Stimulated activated CD8-positive, alpha-beta memory T cell treated with anti-CD3 and anti-CD28 coated beads, Interleukin-2, amount 100 ng/mL, for 1 hour (primary cell): ENCODE measurements at places on chromosomes 5 and 9.

- no peak for DNase-seq
Measured at GRCh38 chr5:9617221-9617620, 12.9 kb downstream of the TAS2R1 start.

- no peak for DNase-seq
Measured at GRCh38 chr5:96083361-96083881, 121.8 kb upstream of the ELL2 start.

DNA sequence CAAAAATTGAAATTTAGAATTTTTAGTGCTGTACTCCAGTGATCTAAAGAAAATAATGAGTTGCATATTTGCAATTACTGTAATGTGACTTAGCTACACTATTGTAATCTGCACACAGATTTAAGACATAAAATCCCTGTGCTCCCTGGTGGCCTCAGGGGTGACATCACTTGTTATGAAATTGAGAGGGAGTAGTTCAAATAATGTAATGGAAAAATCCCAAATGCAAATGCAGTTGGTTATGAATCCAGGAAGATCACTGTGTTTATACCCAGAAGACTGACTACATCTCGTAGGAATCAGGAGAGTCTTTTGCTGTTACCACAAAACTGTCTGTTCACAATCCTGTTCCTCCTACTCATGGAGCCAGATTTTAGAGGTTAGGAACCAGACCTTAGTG is 178.7 kb upstream of the FBXL17 start:
- no peak for DNase-seq

GRCh38 chr9:76369583-76369982 is 24.6 kb downstream of the RFK start:
- no peak for DNase-seq

DNA sequence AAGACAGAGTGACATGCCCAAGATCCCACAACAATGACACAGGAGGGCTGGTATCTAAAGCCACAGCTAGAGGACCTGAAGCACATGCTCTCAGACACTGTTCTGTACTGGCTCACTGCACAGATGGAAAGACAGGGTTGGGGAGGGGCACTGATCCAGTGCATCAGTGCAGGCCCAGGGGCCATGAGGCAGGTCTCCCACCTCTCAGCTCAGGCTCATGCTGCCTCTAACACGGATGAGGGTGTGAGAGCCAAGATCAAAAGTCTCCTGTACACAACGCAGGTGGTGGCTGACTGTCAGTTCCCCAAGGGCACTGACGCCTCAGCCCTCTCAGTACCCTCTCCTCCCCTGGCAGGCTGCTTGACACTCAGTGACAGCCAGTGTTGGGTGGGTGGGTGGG is 10.9 kb downstream of the RAPGEF1 start:
- DNase-seq: no peak

DNA sequence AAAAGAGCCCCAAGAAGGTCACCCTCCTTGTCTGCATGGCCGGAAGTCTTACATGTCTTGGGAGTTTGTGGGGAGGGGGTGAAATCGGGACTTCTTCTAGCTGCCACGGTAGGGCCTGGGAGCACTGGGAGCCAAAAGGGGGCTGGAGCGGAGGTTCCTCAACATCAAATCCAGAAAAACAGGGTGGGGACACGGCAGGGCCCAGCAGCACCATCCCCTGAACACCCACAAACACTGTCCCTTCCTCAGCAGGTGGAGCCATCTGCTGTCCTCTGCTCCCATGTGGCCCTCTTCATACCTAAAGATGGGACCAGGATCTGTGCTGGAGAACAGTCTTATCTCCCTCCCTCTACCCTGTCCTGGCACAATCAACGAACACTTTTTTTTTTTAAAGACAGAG is 2.7 kb downstream of the TERT start:
- no peak for DNase-seq

DNA sequence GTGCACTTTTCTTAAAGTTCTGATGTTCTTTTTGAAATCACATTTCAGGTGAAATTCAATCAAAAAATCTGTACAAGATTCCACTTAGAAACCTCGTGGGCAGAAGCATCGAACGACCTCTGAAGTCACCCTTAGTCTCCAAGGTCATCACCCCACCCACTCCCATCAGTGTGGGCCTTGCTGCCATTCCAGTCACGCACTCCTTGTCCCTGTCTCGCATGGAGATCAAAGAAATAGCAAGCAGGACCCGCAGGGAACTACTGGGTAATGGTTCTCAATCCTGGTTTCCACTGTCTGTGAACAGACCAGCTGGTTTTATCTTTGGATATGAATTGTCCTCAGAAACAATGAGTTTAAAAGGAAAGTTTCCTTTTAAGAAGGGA is 8.1 kb upstream of the SLC2A8 start:
- DNase-seq: no peak

- DNase-seq: no peak
Measured at GRCh38 chr9:35702696-35703095, 13.0 kb upstream of the TPM2 start.

- DNase-seq: no peak
Measured at GRCh38 chr5:1737790-1738405, 61.7 kb downstream of the MRPL36 start.

GRCh38 chr5:56520986-56521730 is 288.0 kb upstream of the ANKRD55 start:
- DNase-seq: no peak

DNA sequence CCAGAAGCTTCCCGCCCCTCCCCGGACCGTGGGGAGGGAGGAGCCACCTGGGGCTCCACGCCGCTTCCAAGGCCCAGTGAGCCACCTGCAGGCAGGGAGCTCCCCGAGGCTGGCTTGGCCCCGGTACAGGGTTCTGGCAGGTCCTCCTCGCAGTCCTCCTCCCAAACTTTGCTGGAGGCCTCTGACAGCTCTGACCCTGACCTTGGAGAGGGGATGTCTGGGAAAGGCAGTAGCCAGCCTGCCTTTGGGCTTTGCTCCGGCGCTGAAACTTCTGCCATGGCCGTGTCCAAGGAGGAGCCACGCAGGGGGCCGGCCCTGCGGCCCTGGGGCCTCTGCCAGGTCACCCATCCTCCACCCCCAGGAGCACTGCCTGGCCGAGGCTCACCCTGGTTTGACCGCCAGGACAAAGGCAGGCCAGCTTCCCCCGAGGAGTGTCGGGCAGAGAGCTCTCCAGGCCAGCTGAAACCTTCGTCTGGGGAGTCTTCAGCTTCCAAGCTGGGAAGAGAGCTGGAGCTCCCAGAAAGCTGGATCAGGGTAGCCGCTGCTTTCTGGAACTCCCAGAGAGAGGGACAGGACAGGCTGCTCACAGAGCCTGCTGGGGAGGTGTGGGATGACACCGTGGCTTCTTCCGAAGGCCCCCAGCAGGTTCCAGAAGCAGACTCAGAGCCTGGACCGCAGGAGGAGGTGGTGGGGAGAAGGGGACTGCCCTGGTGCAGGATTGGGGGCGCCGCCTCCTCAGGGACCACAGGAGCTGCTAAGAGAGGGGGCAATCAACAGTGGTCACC is 9.0 kb upstream of the QSOX2 start:
- DNase-seq: no peak

DNA sequence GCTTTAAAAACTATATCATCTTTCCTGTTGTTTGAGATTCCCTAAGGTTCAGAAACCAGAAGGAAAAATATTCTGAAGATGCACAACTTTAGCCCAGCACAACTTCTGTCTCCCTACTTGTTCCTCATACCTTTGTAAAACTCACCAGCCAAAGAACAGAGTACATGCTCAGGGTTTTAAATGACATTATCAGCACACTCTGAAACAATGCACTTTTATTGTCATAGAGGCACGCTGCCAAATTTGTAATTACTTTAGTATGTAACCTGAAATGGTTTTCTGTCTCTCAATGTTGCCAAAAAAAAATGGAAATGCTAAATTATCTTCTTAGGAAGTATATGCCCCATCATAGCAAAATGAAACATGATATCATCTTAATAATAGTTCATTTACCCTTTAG is 383.6 kb upstream of the CDH6 start:
- no peak for DNase-seq

GRCh38 chr9:137798142-137798541 is 79.4 kb upstream of the CACNA1B start:
- DNase-seq: no peak

DNA sequence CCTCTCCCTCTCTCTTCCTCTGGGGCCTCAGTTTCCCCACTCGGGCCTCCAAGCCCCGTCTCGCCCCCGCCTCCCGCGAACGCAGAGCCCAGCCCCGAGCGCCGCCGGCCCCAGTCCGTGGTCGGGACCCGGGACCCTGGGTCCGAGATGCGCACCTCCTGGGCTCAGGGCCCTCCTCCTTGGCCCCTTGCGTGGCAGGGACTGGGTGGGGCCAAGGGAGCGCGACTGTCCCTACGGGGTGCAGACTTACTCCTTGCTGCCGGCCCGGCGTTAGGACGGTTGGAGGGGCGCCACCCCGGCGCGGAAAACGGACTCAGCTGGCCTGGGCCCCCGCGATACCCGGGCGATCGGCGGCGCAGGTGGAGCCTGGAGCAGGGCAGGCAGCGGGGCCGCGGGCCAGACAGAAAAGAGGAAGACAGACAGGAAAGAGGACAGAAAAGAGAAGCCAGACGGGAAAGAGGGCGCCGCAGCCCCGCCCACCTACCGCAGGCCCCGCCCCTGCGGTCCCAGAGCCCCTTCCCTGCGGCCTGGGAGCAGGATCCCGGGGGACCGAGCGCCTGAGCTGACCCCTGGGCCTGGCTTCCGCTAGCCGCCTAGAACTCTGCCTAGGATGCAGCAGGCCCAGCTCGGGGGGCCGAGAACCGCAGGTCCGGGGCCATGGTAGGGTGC is at the start of gene GBGT1:
Gene GBGT1, minus strand, starts transcription at position 411 of the 669 bp plus-strand sequence. CDS start 1,502 bp downstream, outside the sequence.
- no peak for DNase-seq

- DNase-seq: no peak
Measured at GRCh38 chr5:45262061-45262590, 434.1 kb downstream of the HCN1 start.

- no peak for DNase-seq
Measured at GRCh38 chr5:36552651-36553393, 53.6 kb upstream of the SLC1A3 start.

GRCh38 chr5:112087222-112087621 is 330.2 kb upstream of the NREP start:
- no peak for DNase-seq

DNA sequence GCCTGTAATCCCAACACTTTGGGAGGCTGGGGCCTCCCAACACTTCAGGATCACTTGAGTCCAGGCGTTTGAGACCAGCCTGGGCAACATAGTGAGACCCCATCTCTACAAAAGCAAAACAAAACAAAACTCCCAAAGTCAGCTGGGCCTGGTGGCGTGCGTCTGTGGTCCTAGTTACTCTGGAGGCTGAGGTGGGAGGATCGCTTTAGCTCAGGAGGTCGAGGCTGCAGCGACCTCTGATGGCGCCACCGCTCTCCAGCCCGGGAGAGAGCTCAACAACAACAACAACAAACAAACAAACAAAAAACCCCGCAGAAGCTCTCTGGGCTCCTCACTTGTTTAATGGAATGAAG is 528 bp downstream of the ACOT12 start:
- DNase-seq: no peak

- DNase-seq: no peak
Measured at GRCh38 chr5:95925939-95926338, 35.7 kb downstream of the ELL2 start.

GRCh38 chr5:121937762-121938161 is 24.0 kb upstream of the SRFBP1 start:
- DNase-seq: no peak

- DNase-seq: no peak
Measured at GRCh38 chr5:67286006-67286405, 89.4 kb upstream of the CD180 start.

DNA sequence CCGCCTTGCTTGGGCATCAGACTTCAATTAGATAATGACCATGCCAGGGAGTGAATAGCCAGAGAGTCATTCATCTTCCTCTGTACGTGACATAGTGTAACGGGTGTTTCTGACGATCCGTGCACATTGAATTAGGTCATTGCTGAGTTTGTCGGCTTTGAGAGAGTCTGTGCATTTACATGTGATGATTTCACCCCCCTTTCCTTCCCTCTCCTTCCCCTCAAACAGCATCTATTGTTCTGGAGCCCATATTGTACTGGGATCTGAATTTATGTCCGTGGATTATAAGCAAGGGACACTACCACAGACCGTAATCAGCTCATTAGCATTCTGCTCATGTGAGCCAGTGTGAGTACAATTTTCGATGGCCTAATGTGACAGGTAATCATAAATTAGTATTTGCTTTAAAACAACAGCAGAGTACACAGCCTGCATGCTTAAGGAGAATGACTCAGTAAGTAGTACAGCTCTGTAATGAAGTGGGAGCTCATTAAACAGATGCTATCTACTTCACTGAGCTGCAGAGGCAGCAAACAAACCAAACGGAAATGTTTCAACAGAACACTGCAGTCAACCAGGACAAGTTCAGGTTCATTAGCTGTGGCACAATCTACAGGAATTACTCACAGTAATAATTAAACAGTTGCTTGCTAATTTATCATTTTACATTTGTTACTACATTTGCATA is 302.1 kb downstream of the CSNK1G3 start:
- DNase-seq: no peak

GRCh38 chr9:27412963-27413362 is 111.1 kb upstream of the IFNK start:
- DNase-seq: no peak

- DNase-seq: no peak
Measured at GRCh38 chr5:106269252-106269843, 1401.4 kb downstream of the EFNA5 start.

- no peak for DNase-seq
Measured at GRCh38 chr5:45437752-45438151, 258.4 kb downstream of the HCN1 start.

GRCh38 chr5:154254896-154255295 is 64.4 kb downstream of the GALNT10 start:
- no peak for DNase-seq

DNA sequence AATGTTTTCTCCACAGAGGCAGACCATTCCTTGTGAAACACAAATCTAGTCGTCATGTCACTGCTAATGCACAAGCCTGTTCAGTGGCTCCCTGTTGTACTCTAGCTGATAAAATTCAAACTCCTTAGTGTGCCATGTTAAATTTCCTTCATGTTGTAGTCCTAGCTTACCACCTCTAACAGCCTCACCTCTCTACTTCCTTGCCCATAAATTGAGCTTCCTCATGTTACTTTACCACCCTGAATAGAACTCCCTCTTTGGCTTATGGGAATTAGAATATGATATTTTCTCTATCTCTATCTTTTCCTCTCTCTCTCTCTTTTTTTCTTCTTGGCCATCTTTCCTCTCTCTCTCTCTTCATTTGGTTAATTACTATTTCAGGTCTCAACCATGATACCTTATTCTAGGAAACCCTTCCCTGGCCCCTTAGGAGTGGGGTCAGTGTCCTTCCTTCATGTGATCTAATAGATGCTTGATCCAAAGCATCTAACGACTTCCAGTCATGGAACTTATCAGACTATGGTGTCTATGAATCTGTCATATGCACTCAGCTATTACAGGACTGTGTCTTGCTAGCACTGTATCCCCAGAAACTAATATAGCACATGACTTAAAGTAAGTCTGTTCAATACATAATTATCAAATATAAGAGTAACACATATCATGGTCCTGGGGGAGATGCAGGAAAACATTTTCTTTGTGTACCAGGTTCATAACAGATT is 31.5 kb upstream of the ALDH1A1 start:
- no peak for DNase-seq

DNA sequence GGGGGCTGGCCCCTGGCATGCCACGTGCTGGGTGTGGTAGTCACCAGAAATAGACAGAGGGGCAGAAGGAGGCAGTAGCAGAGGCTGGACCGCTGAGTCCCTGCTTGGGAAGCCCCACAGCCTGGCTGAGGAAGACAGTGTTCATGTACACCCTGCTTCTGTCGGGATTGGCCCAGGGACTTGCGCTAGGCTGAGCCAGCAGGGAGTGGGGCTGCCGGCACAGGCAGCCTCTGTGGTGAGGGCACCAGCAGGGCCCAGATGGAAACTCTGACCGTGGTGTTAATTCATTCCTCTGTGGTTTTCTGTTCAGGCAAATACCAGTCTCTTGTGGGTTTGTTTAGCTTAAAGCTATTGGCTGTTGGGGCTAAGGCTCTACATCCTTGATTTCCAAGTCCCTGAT is 108.6 kb upstream of the RAD23B start:
- DNase-seq: no peak
